Femur (tissue), 1 donor: ENCODE measurements at places on chromosomes 16 and 17.
A peak's percentile ranks its signal among the peaks of the same experiment; 100 is the strongest.

- no peak for DNase-seq
Measured at GRCh38 chr16:88584676-88585075, 14.5 kb downstream of the ZC3H18 start.

- no peak for DNase-seq
Measured at GRCh38 chr16:11049396-11050059, 105.2 kb downstream of the CLEC16A start.

DNA sequence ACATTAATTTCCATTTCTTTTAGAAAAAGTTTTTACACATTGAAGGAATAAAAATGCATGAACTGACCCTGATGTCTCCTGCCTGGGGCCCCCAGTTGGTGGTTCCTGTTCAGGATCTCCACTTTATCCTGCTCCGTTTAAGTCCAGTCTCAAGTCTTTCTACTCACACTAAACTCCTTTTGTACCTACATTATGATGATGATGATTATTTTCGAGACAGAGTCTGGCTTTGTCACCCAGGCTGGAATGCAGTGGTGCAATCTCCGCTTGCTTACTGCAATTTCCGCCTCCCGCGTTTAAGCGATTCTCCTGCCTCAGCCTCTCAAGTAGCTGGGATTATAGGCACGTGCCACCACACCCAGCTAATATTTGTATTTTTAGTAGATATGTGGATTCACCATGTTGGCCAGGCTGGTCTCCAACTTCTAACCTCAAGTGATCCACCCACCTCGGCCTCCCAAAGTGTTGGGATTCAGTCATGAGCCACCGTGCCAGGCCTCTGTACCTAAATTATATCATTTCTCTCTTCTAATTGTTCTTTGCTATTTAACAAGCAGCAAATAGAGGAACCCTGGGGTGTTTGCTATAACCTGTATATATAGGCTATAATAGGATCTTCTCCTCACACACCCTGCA, 2.2 kb upstream of the FOXK2 start:
- DNase-seq: no peak

- DNase-seq: peak; percentile 69
Measured at GRCh38 chr17:1251866-1252608, 18.2 kb upstream of the BHLHA9 start.

- DNase-seq: no peak
Measured at GRCh38 chr16:25157271-25157875, 45.8 kb downstream of the LCMT1 start.

GRCh38 chr17:42404326-42405055, 16.2 kb upstream of the STAT3 start:
- DNase-seq: no peak

- no peak for DNase-seq
Measured at GRCh38 chr16:68059804-68060203, 25.4 kb upstream of the NFATC3 start.

DNA sequence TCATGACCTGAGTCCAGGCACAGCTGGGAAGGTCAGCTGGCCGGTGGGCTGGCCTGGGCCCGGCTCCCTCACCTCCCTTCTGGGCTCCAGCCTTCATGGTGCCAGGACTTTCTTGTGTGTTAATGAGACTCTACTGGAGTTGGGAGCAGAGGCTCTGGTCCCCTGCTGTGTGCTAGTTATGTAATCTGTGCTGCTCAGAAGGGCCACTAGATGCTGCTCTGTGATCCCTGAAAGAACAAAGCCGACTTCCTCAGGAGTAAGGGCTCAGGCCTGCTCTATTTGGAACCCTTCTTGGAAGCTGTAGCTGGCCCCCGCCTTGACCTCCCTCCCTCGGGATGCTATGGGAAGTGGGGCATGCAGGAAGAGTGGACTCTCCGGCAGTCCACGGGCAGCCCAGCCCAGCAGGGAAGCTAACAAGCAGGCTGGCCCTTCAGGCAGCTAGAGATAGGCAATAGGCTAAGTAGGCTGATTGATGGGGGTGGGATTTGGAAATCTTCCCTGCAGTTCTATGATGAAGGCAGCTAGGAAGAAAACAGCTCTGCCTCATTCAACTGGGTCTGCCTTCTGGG, 3.3 kb upstream of the CDK5R1 start:
- DNase-seq: peak; percentile 90

GRCh38 chr17:9383826-9384225, 191.8 kb downstream of the STX8 start:
- no peak for DNase-seq
